ENCODE measurements at places on chromosomes 13 and 19.
A peak's percentile ranks its signal among the peaks of the same experiment; 100 is the strongest.

GRCh38 chr19:49020342-49020741 is 3.5 kb upstream of the LHB start:
- no peak for DNase-seq

- DNase-seq = no peak
These were observed 4.5 kb upstream of the FCGRT start for GRCh38 chr19:49507803-49508494.

- DNase-seq = no peak
These were observed 142.4 kb downstream of the MYCBP2 start for GRCh38 chr13:77184455-77184854.

GRCh38 chr13:39565036-39565949 is 37.7 kb downstream of the LHFPL6 start:
- no peak for DNase-seq

DNA sequence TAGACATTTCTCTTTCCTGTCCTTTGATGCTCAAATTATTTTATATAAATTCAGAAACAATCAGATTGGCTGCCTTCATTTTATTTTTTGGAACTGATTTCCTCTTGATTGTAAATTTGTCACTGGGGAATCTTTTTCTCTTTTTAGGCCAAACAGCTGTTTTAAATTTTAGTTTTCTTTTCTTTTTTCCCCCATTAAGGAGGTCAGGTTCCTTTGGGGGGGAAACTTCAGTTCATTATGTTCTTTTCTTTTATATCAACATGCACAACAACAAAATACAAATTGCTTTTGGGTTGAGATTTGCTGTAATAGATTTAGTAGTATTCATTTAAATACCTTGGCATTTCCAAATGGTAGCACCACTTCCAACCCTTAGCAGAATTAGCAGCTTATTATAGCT is 264.8 kb upstream of the SPRY2 start:
- DNase-seq = no peak

- no peak for DNase-seq
These were observed 7.2 kb upstream of the ZNF606 start for GRCh38 chr19:58009666-58010301.

- DNase-seq = no peak
These were observed 3.8 kb upstream of the RETN start for GRCh38 chr19:7665076-7665475.

DNA sequence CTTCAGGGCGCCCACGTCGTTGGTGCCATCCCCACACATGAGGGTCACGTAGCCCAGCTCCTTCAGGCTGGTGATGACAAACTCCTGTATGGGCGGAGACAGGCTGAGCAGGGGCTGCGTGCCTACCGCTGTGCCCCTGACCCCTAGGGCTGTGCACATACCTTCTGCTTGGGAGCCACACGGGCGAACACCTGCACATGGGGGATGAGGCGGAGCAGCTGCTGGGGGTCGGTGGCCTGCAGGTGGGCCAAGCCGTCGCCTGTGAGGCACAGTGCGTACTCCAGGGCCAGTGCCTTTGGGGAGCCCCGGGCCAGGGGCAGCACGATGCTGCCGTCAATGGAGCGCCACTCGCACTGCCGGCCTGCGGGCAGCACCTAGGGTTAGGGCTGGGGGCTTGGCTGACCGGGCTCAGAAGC is 6.1 kb upstream of the GMIP start:
- no peak for DNase-seq

DNA sequence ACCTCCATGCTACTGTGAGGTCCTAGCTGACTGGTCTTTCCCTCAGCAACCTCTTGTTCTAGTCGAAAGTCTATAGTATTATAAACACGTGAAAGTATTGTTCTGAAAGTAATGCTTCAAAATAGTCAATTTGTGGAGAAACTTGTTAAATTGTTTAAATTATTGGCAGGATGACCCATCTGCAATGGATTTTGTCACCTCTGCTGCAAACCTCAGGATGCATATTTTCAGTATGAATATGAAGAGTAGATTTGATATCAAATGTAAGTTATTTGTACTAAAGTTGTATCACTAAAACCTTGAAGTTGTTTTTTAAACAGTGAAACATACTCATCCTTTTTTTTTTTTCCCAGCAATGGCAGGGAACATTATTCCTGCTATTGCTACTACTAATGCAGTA is 25.9 kb downstream of the UBA2 start:
- no peak for DNase-seq

DNA sequence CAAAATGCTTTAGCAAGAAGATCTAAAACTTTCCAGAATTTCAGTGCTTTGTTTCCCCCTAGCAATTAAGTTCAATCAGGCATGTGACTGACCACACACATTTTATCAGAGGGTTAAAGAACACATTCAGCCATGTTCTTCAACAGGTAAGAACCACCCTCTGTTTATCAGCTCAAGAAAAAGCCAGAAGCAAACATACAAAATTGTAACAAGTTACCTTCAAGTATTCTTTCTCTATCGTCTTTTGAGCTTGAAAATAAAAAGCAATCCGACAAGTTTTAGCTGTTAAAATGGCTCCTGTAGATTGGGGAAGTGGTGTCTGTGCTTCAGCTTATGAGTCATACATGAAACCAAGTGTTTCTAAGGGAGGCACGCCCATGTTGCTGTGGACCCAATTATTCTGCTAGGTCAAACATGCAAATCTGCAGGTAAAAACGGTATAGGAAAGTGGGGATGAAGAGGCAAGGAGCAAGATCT is at the start of gene ELF1:
Gene ELF1, minus strand, starts transcription at position 306 of the 477 bp plus-strand sequence. CDS start 37,262 bp downstream, outside the sequence.
- no peak for DNase-seq

DNA sequence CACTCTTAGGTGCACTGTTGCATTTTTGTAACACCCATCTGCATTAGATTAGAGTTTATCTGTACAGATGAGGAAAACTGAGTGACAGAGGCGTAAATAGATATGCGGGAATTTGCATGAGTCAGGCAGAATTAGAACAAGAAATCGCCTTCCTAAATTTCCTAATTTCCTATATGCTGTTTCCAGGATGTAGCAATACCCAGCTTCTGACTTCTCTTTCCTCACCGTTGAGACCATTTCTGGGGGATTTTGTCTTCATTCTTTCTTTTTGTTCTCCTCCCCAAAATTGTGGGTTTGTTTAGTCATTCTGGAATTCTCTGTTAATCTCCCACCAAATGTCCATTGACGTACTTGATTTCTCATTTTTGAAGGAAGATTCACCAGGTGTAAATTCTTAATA is 10.6 kb upstream of the ZNF792 start:
- no peak for DNase-seq

GRCh38 chr19:53960187-53960586 is 2.5 kb upstream of the CACNG8 start:
- DNase-seq = no peak

- no peak for DNase-seq
These were observed 260.3 kb upstream of the GPC6 start for GRCh38 chr13:92966341-92966740.

GRCh38 chr13:27311518-27312210 is 41.0 kb downstream of the RASL11A start:
- no peak for DNase-seq

DNA sequence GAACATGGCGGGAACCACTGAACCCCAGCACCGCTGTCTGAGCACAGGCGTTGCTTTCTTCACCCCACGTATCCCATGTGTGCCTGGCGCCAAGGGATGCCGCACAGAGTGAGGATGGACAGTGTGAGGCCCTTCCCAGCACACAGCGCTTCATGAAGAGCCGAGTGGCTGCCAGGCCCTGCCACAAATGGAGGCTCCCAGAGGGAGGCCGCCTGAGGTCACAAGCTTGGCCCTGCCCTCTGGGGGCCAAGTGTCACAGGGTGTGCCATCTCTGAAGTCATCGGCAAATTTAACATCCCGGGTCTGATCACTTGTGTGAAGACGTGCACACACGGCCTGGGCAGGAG is 24.4 kb downstream of the MPND start:
- DNase-seq = no peak

GRCh38 chr13:60733933-60734332 is 336.9 kb downstream of the TDRD3 start:
- no peak for DNase-seq

GRCh38 chr13:45474584-45475454 is 10.1 kb downstream of the COG3 start:
- DNase-seq = no peak

- DNase-seq = no peak
These were observed 17.3 kb downstream of the SBK2 start for GRCh38 chr19:55519451-55520311.

- DNase-seq = no peak
These were observed 84.7 kb downstream of the ERCC5 start for GRCh38 chr13:102930566-102930965.

- DNase-seq = no peak
These were observed 344 bp downstream of the NHLRC3 start for GRCh38 chr13:39038569-39039030.

- peak; percentile 6 for DNase-seq
These were observed 20.1 kb upstream of the ZNRF4 start for GRCh38 chr19:5434970-5435641.

GRCh38 chr13:75946536-75947284 is 310.6 kb downstream of the LMO7 start:
- no peak for DNase-seq

DNA sequence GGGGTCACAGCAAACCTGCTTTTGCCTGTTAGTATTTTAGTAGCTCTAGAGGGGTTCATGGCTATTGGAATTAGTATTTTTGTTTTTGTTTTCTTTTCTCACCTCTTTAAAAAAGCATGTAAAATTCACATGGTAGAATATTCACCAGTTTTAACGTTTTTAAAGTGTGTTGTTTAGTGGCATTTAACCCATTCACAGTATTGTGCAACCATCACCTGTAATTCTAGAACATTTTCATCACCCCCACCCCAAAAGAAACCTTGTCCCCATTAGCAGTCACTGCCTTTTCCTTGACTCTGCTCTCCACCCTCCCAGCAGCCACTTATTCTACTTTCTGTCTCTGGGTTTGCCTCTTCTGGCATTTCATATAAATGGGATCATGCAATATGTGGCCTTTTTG is 39.8 kb downstream of the GATAD2A start:
- DNase-seq = no peak

- no peak for DNase-seq
These were observed 2.8 kb downstream of the IQCN start for GRCh38 chr19:18271433-18271841.

DNA sequence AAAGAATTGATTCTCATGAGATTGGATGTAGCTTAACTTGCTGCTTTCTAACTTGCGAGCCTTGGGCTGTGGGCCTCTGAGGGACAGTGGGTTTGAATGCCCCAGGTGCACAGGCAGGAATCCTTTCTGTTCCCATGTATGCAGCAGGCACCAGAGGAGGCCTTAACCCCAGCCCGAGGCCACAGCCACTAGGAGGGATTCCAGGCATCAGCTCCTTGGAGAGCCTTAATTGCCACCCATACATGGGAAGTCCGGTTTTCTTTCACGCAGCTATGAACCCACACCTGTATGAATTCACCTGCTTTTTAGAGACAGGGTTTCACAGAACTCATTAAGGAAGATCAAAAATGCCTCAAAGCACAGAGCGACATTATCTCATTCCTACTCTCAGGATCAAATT is 117.9 kb downstream of the CRYL1 start:
- DNase-seq = no peak

DNA sequence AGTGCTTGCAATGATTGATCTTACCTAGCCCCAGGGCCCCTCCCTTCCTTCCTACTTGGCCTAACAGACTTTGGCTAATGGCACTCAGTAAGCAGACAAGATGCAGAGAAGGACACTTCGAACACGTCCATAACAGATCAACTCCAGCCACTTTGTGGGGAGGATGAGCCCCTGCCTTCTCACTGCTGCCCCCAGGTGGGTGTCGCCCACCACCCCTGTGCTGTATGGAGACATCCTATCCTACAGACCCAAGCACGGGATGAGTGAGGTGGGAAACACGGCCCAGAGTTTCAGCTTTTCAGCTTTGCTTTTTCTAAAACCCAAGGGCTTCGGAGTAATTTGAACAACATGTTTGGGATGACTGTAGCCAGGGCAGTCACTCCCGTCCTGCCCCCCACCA is 5.5 kb downstream of the SLC7A1 start:
- DNase-seq = no peak

DNA sequence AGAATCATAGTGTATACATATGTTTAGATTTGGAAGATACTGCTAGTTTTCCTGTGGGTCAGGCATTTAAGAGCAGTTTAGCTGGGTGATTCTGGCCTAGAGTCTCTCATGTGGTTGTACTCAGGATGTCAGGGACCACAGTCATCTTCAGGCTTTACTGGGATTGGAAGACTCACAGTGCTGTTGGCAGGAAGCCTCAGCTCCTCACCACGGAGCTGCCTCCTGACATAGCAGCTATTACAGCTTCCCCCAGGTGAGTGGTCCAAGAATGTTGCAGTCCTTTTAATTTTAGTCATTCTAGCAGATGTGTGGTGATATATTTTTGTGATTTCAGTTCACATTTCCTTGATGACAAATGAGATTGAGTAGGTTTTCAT is 16.9 kb upstream of the GPR18 start:
- DNase-seq = no peak

DNA sequence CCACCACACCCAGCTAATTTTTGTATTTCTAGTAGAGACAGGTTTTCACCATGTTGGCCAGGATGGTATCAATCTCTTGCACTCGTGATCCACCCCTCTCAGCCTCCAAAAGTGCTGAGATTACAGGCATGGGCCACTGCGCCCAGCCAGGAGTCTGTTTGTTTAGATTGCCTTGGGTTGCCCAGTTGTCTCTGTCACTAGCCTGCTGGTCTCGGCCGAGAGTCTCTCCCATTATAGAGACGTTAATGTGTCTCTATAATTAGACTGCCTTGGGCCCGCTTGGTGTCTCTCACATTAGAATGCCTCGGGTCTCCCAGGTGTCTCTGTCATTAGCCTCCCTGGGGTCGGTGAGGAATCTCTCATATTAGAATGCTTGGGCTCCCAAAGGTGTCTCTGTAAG is 1533.6 kb downstream of the UQCRFS1 start:
- no peak for DNase-seq

DNA sequence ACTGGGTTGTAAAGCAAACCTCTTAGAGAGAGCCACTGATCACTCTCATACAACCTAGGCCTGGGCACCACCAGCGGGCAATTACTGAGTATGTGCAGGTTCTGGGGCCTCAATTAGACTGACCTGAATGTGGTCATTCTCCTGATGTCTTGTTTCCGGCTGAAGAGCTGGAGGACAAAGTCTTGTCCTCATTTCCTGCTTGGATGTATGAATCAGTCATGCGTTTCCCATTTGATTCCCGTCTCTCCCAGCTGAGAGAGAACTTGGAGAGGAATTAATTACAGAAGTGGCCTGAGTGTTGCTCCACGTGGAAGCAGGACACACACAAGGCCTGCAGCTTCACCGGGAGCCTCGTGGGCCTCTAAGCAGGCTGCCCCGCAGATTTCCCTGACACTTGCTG is 799.3 kb upstream of the ARGLU1 start:
- DNase-seq = no peak
